AML-193 (cell line): ENCODE measurements at places on chromosomes 1 and 21.

DNA sequence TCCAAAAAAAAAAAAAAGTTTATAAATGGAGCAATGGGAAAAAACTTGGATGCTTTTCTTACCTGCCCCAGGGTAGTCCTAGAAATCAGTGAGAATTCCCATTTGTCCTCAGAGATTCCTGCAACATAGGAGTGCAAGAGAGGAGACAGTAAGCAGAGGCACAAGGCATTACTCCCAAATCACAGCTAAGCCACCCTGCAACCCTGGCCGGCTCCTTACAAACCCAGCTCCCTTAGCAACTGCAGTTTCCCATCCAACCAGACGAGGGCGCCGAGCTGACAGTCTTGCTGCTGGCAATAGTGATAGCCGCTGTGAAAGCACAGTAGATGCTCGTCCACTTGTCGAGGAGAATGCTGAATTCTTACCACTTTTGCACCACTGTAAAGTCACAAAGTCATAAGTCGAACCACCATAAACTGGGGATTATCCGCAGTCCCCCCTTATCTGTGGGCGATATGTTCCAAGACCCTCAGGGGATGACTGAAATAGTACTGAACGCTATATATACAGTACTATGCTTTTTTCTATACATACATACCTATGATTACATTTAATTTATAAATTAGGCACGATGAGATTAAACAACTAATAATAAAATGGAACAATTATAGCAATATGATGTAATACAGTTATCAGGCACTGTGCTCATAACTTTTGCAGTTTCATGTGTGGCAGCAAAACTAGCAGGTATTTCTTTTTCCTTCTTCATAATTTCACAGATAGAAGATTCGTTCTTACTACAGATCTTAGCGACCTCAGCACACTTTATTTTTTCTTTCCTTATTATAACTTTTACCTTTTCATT, 6.0 kb upstream of the PITHD1 start:
- DNase-seq: peak; percentile 72

- DNase-seq: no peak
Observed at GRCh38 chr1:244887281-244887680, 22.9 kb upstream of the HNRNPU start.

GRCh38 chr21:16404776-16405175, 675.0 kb downstream of the USP25 start:
- no peak for DNase-seq

DNA sequence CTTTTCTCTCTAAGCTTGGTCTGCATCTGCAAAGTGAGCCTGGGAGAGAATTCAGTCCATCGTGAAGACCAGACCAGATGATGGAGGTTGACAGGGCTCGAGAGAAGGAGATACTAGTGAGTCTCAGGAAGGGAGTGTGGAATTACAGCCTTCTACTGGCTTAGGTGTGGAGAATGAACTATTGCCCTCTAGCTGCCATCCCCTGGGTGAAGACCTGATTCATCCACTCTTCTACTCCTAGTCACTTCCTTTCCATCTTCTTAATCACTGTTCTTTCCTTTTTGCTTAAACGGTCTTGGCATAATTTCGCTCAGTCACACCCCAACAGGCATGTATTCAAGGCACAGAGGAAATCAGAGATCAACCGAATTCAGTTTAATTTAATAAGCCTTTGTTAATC, 34.0 kb upstream of the HSD17B7 start:
- DNase-seq: no peak

GRCh38 chr1:6245869-6246496, 2.0 kb downstream of the HES3 start:
- no peak for DNase-seq
